ENCODE measurements at places on chromosomes 1 and 21.

GRCh38 chr1:199279872-199280645, 641.2 kb downstream of the PTPRC start:
- DNase-seq, result no peak

DNA sequence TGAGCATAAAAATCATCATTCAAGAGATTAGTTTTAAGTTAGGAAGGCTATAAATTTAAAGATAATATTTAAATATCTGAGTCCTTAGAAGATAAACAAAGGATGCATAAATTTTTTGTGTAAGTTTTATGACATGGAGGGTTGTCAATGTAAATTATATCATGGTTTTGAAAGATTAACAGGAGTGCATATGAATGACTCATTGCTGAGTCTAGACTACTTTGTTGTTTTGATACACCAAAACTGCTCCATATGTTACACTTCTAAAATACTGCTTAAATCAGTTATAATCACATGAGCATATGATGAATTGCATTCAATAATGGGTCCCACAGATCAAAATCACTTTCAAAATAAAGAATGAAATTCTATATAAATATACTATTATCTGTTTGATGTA, 312.5 kb downstream of the KCNT2 start:
- no peak for DNase-seq

- no peak for DNase-seq
Measured at GRCh38 chr1:221897321-221897721, 155.4 kb upstream of the DUSP10 start.

DNA sequence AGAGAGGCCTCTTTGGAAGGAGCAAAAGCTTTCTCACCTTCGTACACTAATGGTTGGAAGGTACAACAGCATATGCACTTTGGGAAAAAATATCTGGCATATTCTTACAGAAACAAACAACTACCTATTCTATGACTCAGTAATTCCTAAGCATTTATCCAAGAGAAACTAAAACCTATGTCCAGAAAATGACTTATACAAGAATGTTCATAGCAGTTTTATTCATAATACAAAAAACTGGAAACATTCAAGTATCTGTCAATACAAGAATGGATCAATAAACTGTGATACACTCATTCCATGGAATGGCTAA, 8.2 kb downstream of the NBPF1 start:
- DNase-seq, result no peak

GRCh38 chr1:68600049-68600661, 103.3 kb upstream of the DEPDC1 start:
- DNase-seq, result no peak

DNA sequence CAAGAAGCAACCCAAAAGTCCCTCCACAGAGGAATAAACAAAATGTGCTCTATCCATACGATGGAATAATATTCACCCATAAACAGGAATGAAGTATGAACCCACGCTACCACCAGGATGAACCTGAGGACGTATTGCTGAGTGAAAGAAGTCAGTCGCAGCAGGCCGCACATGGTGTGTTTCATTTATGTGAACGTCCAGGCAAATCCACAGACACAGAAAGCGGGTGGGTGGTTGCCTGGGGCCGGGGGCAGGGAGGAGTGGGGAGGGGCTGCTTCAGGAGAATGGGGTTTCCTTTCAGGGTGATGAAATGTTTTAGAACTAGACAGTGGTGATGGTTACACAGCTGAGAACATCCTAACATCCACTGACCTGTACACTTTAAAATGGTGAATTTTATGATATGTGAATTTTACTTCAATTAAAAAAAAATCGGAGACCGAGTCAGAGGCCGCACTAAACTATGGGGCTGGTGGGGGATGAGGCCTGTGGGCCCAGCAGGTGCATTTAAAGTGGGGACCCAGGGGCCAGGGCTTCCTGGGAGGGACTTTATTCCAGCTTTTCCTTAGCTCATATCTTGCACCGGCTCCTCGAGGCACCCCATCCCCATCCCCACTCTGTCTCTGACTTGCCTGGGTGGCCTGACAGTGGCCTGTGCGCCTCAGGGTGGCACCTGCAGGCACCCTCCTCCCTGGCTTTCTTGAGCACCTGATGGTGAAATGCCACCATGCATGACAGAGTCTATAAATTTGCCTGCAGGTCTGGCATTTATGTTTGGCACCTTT, 392.6 kb upstream of the VAMP3 start:
- no peak for DNase-seq

DNA sequence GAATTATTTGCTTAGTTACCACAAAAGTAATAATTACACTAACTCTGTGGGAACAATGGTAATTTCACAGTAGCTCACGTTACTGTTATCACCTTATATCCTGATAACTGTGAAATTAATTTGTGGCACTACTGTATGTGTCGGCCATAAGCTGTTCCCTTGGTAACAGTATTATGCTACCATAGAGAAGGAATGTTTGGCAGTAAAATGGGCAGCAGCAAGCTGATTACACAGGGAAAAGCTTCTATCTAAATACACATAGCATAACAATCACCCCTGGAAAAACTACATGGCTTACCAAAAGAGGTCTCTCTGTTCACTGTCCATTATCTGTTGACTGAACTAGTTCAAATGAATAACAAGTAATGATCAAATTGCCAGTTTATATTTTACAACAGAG, 124.1 kb downstream of the DPYD start:
- DNase-seq, result no peak

All from stimulated activated CD8-positive, alpha-beta memory T cell treated with anti-CD3 and anti-CD28 coated beads, Interleukin-7, amount 100 ng/mL, for 48 hours (primary cell).